Fibroblast of lung (primary cell): ENCODE measurements at places on chromosomes 7 and 10. TPM values are rescaled to one million over a fixed set of nuclear protein-coding genes. Genes with fewer than 3 reads are reported as not detected.

- H3K27me3 ChIP-seq = no peaks in the 10 kb centered on the region
- DNase-seq = no peak
- H3K4me1 ChIP-seq = peaks cover 13% of the 10 kb centered on the region
- no peak overlapping the region for H3K4me3 ChIP-seq
Measured at GRCh38 chr10:31765541-31765940, 163.1 kb downstream of the ARHGAP12 start.

DNA sequence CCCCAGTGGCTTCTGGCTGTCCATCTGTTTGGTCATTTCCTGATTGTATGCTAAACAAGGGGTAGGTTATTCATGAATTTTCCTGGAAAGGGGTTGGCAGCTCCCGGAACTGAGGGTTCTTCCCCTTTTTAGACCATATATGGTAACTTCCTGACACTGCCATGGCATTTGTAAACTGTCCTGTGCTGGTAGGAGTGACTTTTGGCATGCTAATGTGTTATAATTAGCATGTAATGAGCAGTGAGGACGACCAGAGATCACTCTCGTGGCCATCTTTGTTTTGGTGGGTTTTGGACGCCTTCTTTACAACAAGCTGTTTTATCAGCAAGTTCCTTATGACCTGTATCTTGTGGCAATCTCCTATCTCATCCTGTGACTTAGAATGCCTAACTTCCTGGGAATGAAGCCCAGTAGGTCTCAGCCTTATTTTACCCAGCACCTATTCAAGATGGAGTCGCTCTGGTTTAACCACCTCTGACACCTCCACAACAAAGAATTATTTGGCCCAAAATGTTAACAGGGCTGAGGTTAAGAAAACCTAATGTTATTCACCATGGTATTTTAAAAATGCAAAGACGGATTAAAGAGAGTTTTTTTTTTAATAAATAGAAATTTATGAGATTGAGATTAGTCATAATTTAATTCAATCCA lies 2.4 kb upstream of the PTN start:
- peak; percentile 8 for DNase-seq
- H3K36me3 ChIP-seq = no peaks in the 10 kb centered on the region
- H3K27ac ChIP-seq = no peak overlapping the region
- H3K27me3 ChIP-seq = no peaks in the 10 kb centered on the region

Gene NKX1-2
- total RNA-seq = not detected in 2 replicates

GRCh38 chr10:80131499-80131901 lies 1.0 kb upstream of the PLAC9 start:
- H3K36me3 ChIP-seq = no peaks in the 10 kb centered on the region
- H3K27ac ChIP-seq = no peak overlapping the region

DNA sequence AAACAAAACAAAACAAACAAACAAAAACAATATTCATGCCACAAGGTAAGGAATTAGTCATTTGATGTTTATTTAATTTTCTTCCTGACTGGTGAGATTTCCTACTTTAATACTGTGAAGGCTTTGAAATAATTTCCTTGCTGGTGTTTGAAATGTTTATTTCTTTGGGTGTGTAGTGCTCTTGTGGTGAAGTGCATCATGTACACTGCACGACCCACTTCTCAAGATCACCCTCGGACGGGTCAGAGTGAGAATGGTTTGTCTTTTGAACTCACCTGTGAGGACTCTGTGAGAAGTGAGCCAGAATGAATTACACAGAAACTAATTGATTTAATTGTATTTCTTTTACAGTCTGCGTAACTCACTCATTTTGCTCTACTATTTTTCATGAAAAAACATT lies 1211.5 kb downstream of the SORCS1 start:
- no peak overlapping the region for H3K27ac ChIP-seq
- no peak for DNase-seq
- H3K36me3 ChIP-seq = no peaks in the 10 kb centered on the region
- no peaks in the 10 kb centered on the region for H3K27me3 ChIP-seq
- H3K4me3 ChIP-seq = no peak overlapping the region

- H3K4me3 ChIP-seq = no peak overlapping the region
- H3K36me3 ChIP-seq = no peaks in the 10 kb centered on the region
- H3K27me3 ChIP-seq = peaks cover 68% of the 10 kb centered on the region
- no peak for DNase-seq
- H3K4me1 ChIP-seq = peaks cover 3% of the 10 kb centered on the region
- H3K27ac ChIP-seq = no peak overlapping the region
Measured at GRCh38 chr10:129966889-129967578, 3.0 kb upstream of the EBF3 start.

- peaks cover 35% of the 10 kb centered on the region for H3K4me1 ChIP-seq
- H3K27me3 ChIP-seq = no peaks in the 10 kb centered on the region
- H3K27ac ChIP-seq = no peak overlapping the region
- H3K36me3 ChIP-seq = no peaks in the 10 kb centered on the region
Measured at GRCh38 chr10:79319115-79319771, 28.0 kb upstream of the PPIF start.

DNA sequence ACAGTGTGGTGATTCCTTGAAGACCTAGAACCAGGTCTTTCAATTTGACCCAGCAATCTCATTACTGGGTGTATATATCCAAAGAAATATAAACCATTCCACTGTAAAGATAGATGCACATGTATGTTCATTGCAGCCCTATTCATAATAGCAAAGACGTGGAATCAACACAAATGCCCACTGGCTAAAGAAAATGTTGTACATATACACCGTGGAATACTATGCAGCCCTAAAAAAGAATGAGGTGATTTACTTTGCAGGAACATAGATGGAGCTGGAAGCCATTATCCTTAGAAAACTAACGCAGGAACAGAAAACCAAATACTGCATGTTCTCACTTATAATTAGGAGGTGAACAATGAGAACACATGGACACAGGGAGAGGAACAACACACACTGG lies 278.0 kb upstream of the KCND2 start:
- H3K4me3 ChIP-seq = no peak overlapping the region
- H3K27me3 ChIP-seq = no peaks in the 10 kb centered on the region
- no peak for DNase-seq
- no peaks in the 10 kb centered on the region for H3K36me3 ChIP-seq

DNA sequence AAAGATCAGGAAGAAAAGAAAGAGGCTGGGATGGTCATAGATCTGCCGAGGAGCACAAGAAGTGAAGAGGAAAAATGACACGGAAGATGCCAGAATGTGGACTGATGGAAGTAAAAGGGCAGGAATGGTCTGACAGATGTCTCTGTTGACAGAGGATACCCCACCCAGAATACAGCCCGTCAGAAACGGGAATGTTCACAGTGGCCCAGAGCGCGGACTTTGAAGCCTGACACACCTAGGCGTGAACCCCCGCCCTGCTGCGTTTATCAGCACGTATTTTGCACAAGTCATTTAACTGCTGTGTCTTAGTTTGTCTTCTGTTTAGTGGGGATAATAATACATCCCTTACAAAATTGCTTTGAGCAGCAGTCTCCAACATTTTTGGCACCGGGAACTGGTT lies 27.1 kb downstream of the AKR1B1 start:
- H3K27me3 ChIP-seq = no peaks in the 10 kb centered on the region
- peak overlapping the region; percentile 35 for H3K4me3 ChIP-seq
- H3K36me3 ChIP-seq = no peaks in the 10 kb centered on the region
- peaks cover 4% of the 10 kb centered on the region for H3K4me1 ChIP-seq

- DNase-seq = peak; percentile 89
- no peaks in the 10 kb centered on the region for H3K27me3 ChIP-seq
- H3K36me3 ChIP-seq = peaks cover 2% of the 10 kb centered on the region
- H3K27ac ChIP-seq = peak overlapping the region; percentile 90
- peak overlapping the region; percentile 77 for H3K4me3 ChIP-seq
Measured at GRCh38 chr10:33334805-33335550, 511 bp upstream of the NRP1 start.

GRCh38 chr10:55220975-55221374 lies 419.9 kb upstream of the PCDH15 start:
- H3K4me3 ChIP-seq = no peak overlapping the region
- H3K4me1 ChIP-seq = no peaks in the 10 kb centered on the region
- H3K36me3 ChIP-seq = no peaks in the 10 kb centered on the region
- DNase-seq = peak; percentile 3
- H3K27me3 ChIP-seq = no peaks in the 10 kb centered on the region
- H3K27ac ChIP-seq = no peak overlapping the region

- no peak overlapping the region for H3K4me3 ChIP-seq
- H3K27me3 ChIP-seq = no peaks in the 10 kb centered on the region
- H3K36me3 ChIP-seq = no peaks in the 10 kb centered on the region
- DNase-seq = no peak
Measured at GRCh38 chr7:108066486-108066885, 63.5 kb upstream of the LAMB1 start.

Gene SSC4D
- 0.33 and 0.51 TPM in 2 replicates for total RNA-seq

Gene ITGB8
- 41.6 and 100 TPM in 2 replicates for total RNA-seq

DNA sequence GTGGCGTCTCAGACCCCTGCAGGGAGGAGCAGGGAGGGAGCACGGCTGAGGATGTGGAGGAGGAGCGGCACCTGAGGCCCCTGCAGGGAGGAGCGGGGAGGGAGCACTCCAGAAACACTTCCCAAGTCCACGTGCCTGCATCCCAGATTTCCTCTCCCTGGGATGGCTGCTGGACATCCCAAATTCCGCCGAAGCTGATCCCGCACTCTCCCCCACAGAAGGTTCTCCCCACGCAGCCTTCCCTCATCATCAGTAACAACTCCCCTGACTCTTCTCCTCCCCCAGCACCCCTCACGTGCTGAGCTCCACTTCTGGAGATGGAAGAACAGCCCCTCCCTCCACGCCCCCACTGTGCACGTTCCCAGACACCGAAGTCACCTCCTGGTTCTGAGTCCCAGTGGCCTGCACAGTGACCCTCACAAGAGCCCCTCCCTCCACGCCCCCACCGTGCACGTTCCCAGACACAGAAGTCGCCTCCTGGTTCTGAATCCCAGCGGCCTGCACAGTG lies 17.8 kb upstream of the FOXL3 start:
- no peak for DNase-seq
- no peaks in the 10 kb centered on the region for H3K27me3 ChIP-seq
- H3K4me3 ChIP-seq = no peak overlapping the region
- no peaks in the 10 kb centered on the region for H3K36me3 ChIP-seq

- no peak overlapping the region for H3K27ac ChIP-seq
- DNase-seq = no peak
- H3K36me3 ChIP-seq = no peaks in the 10 kb centered on the region
- no peaks in the 10 kb centered on the region for H3K4me1 ChIP-seq
Measured at GRCh38 chr7:45191396-45191795, 33.8 kb downstream of the RAMP3 start.

DNA sequence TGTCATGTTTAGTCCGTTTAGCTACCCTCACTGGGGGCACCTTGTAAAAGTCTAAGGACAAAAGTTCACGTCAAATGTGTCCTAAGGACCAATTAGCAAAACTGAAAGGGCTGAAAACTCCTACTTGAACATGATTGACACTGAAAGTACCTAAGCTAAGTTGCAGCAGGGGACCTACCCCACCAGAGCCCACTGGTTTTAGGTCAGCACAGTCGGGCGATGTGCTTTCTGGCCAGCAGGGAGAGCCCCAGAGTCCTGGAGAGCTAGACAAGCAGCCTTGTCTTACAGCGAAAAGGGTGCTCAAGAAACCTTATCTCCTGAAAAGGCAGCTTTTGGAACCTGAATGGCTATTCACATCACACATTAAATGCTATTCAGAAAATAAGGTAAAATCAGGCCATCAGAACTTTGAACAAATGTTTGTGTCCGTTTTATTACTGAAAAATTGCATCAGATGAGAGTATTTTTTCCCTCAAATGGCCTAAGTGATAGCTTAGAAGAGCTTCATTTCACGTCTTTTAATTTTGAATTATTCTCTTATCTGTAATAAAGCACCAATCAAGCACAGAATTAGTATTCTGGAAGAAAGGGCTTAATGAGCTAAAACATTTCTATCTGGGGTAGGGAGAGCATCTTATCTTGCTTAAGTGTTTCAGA lies 52.2 kb upstream of the MKI67 start:
- no peaks in the 10 kb centered on the region for H3K27me3 ChIP-seq
- no peak overlapping the region for H3K27ac ChIP-seq
- no peak overlapping the region for H3K4me3 ChIP-seq
- peak; percentile 6 for DNase-seq
- H3K4me1 ChIP-seq = no peaks in the 10 kb centered on the region

DNA sequence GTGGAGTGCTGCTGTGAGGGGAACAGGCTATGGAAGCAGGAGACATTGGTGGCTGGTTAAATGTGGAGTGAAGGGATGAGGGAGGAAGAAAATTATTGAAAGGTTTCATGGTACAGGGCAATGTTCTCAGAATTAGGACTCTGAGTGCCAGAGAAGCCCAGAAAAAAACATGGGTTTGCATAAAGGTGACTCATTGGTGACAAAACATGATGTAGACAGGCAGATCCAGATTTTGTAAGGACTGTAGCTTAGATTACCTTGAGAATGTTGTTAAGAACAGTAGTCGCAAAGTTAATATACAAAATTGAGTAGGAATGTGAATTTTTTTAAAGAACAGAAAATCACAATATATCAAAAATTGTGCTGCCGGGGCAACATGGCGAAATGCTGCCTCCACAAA lies 134.9 kb upstream of the ZNF438 start:
- peaks cover 1% of the 10 kb centered on the region for H3K4me1 ChIP-seq
- H3K27ac ChIP-seq = no peak overlapping the region
- H3K27me3 ChIP-seq = no peaks in the 10 kb centered on the region

GRCh38 chr10:72951760-72952159 lies 2.8 kb downstream of the PLA2G12B start:
- no peak for DNase-seq
- H3K27ac ChIP-seq = no peak overlapping the region
- no peaks in the 10 kb centered on the region for H3K4me1 ChIP-seq
- no peaks in the 10 kb centered on the region for H3K36me3 ChIP-seq
